ENCODE measurements at places on chromosomes 3 and 15. TPM values are rescaled to one million over a fixed set of nuclear protein-coding genes. Genes with fewer than 3 reads are reported as not detected.

DNA sequence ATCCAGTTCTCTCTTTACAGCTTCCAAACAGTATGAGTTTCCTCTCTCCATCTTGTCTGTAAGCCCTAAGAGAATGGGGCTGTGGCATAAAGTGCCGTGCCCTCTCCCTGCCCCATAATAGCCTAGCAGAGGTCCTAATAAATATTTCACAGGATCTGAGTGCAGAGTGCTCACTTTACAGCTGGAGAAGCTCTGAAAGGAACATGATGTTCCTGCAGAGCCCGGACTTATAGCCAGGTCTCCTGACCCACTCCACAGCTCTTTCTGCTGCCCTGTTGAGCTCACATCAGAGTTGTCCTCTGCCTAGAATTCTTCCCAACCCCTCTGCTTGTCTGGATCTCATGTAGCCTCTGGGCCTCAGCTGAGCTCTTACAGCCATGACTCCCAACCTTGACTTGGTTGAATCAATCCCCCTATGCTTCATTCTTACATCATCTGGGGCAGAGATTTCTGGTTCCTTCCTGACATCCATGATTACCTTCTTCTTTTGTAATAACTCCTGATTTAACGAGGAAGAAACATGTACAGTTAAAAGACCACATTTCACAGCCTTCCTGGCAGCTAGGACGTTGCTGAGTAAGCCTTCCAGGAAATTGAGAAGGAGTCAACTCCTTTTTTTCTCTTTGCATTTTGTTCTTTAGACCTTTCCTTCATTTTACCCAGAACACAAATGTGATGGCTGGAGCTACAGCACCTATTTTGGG lies 135.3 kb downstream of the RPLP1 start:
- no peak for DNase-seq
- H3K4me1 ChIP-seq = no peaks in the 10 kb centered on the region
- H3K36me3 ChIP-seq = no peaks in the 10 kb centered on the region
- H3K27me3 ChIP-seq = peaks cover 6% of the 10 kb centered on the region
- no peak overlapping the region for H3K27ac ChIP-seq

DNA sequence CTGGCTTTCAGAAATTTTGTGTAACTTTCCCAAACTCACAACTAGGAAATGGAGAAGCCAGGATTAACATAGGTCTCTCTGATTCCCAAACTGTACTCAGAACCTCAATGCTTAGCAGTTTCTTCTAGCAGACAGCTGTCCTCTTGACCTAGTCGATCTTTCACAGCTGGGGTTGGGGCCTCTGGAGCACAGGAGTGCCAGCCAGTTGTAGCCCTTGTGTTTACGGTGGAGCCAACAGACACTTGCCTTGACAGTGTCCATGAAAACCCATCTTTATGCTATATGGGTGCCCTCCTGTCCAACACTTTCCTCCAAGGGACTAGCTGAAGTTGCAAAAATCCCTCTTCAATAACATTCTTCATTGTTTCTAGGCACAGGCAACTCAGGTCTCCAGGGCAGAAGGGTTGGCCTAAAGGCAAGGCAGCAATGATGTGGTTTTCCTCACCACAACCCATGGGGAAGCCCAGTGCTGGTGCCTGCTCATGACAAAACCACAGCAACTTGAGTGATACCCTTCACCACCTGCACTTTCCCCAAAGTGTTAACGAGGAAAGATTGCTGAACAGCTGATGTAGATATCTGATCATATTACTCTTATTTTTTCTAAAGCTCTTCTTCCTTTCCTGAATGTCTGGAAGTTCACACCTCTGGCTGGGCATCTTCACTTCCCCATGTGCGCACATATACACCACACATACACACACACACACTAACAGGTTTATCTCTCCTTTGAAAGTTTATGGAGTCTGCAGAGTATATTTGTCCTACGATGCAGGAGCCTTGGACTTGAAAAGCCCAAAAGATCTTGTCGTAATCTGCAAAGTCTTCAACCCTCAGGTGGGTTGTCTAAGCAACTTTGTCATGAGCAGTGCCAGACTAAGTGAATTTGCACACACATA lies 11.0 kb upstream of the KNG1 start:
- no peak overlapping the region for H3K4me3 ChIP-seq
- DNase-seq = no peak
- no peak overlapping the region for H3K27ac ChIP-seq
- no peaks in the 10 kb centered on the region for H3K27me3 ChIP-seq
- no peaks in the 10 kb centered on the region for H3K4me1 ChIP-seq
- H3K36me3 ChIP-seq = no peaks in the 10 kb centered on the region

The MYO5C gene
- total RNA-seq = 56.1 TPM

The PLSCR5 gene
- not detected for total RNA-seq

Measured in transverse colon (tissue), 4 donors.